NCI-H2081 (cell line): ENCODE measurements at places on chromosomes 1 and 21.

DNA sequence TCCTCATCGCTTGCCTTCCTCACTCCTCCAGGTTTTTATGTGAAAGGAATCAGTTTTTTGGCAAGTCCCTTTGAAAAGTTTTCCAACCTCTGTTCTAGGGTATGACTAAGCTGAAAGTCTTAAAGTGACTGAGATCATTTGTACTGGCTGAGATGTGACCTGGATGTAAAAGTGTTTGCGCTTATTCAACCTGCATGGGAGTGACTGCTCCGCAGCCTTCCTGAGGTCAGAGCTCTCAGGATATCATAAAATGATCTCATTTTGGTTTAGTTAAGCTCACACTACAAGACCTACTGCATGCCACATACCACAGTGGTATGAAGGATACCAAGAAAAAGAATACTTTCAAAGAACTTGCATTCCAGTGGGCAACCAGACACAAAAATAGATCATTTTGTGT, 29.8 kb upstream of the TADA1 start:
- no peak for DNase-seq

GRCh38 chr1:198018529-198018928, 101.4 kb downstream of the LHX9 start:
- DNase-seq = no peak

GRCh38 chr1:209375097-209375496, 208.4 kb upstream of the CAMK1G start:
- DNase-seq = no peak

GRCh38 chr1:59926381-59927123, at the start of gene CYP2J2:
TSS of gene CYP2J2 (minus strand) at chr1:59926773. CDS start at chr1:59926746, 27 bp downstream.
- peak; percentile 60 for DNase-seq

DNA sequence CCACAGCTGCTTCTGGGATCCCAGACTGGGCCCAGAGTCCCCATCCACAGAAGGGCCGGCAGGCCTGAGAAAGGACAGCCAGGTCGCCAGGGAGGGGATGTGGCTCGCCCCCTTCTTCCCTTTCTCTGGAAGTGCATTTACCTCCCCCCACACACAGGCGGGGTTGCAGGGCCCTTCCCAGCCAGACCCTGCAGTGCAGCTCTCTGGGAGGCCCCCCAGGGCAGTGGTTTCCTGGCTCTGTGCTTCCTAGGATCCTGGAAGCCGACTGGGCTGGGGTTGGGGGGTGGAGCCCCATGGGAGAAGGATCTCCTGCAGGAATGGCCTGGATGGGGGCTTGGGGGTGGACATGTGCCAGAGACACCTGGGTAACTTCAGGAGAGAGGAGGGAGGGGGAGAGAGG, 4.2 kb upstream of the COL6A1 start:
- DNase-seq = no peak

GRCh38 chr1:195939844-195940243, 668.4 kb downstream of the KCNT2 start:
- DNase-seq = peak; percentile 5

DNA sequence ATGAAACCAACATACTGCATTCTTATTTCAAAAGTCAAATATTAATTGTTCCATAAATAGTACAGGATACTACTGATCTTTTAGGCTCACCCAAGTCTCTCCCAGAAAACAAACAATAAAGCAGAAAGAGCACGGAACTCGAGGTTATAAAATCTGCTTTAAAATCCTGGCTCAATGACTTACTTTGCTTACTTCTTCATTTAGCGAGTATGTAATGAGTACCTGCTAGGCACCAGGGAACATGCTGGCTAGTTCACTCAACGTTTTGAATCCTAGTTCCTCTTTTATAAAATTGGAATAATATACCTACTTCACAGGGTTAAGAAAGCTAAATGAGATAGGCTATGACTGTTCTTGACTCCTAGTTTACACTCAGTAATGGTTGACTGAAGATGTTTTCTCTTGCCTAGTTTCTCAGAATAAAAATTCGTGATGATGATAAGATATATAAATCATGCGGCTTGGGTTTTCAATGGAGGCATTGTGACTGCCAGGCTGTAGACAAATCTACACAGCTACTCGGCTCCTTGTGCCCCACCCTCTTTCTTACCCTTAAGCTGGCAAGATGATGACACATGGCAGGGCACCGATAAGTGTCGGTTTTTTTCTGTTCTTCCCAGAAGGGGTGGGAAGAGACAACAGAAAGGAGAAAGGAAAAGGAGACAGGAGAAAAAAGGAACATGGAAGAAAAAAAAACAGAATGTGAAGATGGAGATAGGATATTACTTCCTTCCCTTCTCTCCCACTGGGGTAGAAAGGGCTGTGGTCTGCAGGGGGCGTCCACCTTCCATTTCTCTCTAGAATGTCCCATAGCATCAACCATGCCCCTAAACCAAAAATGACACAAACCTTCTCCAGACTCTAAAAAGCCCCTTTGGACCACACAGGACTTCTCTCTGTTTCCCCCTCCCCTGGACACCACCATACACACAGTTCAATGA, 507.1 kb downstream of the SMYD3 start:
- no peak for DNase-seq

GRCh38 chr1:47755101-47755990, 241.8 kb downstream of the TRABD2B start:
- DNase-seq = no peak

DNA sequence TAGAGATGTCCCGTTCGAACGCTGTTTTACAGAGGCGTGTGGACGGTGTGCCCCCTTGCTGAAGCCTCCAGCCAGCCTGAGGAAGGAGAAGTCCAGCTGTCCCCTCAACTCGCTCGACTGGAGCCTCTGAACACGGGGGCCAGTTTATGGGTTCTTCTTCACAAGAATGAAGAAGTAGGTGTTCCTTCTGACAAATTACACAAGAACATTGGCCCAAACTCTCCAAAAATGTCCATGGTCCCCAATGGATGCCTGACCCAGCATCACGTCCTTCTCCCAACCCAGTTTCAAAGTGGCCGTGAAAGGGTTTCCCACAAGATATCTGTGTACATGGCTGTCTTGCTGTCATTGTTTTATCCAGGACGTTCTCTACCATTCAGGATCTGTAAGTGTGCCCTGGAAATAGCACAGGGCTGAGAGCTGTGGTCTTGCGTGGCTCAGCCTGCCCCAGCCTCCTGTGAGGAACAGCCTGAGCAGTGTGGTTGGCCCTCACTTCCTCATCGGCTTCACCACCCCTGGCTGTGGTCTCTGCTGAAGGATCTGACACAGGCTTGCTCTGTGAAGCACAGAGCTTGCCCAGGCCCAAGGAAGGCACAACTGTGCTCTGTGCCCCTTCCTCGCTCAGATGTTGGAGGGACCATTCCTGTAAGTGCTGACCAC, 1.0 kb upstream of the S100B start:
- no peak for DNase-seq

DNA sequence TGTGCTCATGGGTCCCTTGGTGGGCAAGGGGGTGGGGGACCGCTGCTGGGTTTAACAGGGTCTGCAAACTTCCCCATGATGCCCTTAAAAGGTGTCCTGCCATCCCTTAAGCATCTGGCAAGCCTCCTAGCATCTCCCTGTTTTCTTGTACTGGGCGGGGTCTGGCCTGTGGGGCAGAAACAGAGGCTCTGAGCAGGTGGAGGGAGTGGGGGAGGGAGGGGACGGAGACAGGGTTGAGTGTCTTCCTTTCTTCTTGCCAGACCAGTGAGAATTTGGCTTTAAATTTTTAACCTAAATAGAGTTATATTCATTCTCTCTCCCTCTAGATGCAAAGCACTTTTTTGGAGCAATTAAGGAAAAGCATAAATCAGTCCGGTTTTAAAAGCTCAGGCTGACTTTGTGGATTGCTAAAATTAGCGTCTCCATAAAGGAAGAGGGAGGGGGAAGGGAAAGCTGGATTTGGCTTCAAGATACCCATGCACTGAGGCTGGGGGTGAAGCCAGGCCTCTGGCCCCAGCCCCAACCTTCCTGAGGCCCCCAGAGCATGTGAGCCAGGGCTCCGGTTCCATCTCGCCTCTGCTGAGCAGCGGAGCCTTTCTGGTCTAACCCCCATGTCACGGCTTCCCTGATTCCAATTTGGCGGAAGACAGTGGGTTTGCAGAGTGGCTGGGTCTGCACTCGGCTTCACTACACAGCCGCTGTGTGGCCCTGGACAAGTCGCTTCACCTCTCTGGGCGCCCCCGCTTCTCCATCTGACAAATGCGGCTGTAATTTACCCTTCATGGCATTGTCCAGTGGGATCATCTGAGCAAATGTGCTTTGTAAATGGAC, 25.3 kb downstream of the IGSF21 start:
- no peak for DNase-seq

DNA sequence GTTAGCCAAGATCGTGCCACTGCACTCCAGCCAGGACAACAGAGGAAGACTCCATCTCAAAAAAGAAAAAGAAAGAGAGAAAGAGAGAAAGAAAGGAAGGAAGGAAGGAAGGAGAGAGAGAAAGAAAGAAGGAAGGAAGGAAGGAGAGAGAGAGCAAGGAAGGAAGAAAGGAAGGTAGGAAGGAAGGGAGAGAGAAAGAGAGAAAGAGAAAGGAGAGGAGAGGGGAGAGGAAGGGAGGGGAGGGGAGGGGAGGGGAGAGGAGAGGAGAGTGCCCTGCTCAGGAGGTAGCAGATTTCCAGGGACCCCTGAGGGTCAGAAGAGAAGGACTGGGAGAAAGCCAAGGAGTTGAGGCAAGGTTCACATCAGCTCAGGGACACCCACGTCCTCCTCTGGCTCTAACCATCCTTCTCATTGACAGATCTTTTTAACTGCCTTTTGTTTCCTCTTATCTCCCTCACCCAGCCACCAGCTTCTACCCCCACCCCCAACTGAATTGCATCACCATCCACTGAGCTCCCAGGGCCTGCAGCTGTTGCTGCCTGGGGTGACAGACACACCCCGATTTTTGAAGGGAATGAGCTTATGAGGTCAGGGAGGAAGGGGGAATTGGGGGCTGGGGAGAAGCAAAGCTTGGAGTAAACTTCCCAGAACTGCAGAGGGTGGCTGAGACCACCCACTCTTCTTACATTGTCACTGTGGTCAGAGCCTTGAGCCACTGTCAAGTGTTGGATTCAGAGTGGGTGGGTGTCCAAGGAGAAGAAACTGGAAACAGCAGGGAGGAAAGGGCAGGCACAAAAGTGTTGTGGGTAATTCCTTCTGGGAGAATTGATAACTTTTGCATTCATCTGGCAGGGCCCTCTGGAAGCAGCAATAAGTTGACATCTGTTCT, 91.6 kb downstream of the GLUL start:
- no peak for DNase-seq

- DNase-seq = no peak
Measured at GRCh38 chr1:242890192-242890741, 364.8 kb downstream of the CEP170 start.

GRCh38 chr1:219296430-219297355, 123.0 kb downstream of the LYPLAL1 start:
- DNase-seq = peak; percentile 62

- no peak for DNase-seq
Measured at GRCh38 chr1:172941471-172941870, 109.3 kb downstream of the TNFSF18 start.

- DNase-seq = no peak
Measured at GRCh38 chr1:199029855-199030254, 391.0 kb downstream of the PTPRC start.

DNA sequence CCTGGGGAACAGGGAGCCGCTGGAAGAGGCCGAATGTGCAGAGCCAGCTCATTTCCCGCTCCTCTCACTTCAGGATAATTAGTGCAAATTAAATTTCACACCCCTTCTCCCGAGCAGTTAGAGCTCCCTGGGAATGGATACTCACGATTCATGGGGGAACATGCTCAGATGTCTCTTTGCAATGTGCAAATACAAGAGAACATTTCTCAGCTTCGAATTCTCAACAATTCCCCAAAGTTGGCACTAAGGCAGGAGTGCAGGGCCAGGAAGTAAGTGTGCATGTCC, 54.9 kb downstream of the CAMK2N1 start:
- no peak for DNase-seq

GRCh38 chr1:2384941-2385481, 6.3 kb downstream of the MORN1 start:
- no peak for DNase-seq

- no peak for DNase-seq
Measured at GRCh38 chr21:33700491-33700890, 58.2 kb downstream of the ITSN1 start.

GRCh38 chr1:58774027-58774426, 9.8 kb downstream of the JUN start:
- DNase-seq = no peak

- DNase-seq = no peak
Measured at GRCh38 chr21:43274946-43275310, 106.1 kb downstream of the CRYAA start.

GRCh38 chr1:226463925-226464586, 56.2 kb upstream of the PARP1 start:
- no peak for DNase-seq

- no peak for DNase-seq
Measured at GRCh38 chr1:198480876-198481275, 59.6 kb downstream of the ATP6V1G3 start.

- DNase-seq = no peak
Measured at GRCh38 chr1:94925004-94925403, 1.9 kb downstream of the CNN3 start.

GRCh38 chr21:28099001-28099705, 893.5 kb downstream of the LTN1 start:
- no peak for DNase-seq

- DNase-seq = peak; percentile 94
Measured at GRCh38 chr1:234969581-234970400, 158.8 kb downstream of the TOMM20 start.

- DNase-seq = no peak
Measured at GRCh38 chr1:92376345-92376744, 77.5 kb downstream of the RPAP2 start.

DNA sequence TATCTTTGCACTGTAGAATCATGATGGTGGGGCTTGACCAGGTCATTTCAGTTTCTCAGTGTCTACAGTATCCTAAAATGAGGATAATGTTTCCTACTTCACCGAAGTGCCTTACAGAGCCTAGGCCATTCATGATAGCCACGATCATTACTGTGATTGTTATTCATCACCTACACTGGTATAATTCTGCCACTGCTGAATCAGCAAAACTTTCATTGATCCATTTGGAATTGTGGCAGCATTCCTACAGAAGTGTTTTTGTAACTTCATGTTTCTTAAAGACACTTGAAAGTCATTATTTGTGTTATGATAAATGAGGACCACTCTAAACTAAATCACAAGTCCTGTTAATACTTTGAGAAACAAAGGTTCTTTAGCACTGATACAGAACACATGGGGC, 6.0 kb upstream of the PLPPR5 start:
- DNase-seq = no peak
